NCI-H510A treated with DMSO at 0.1 percent for 48 hours (cell line): ENCODE measurements at places on chromosomes 3 and 15.

GRCh38 chr3:114827495-114827894 lies 319.6 kb downstream of the ZBTB20 start:
- DNase-seq, result peak; percentile 41

DNA sequence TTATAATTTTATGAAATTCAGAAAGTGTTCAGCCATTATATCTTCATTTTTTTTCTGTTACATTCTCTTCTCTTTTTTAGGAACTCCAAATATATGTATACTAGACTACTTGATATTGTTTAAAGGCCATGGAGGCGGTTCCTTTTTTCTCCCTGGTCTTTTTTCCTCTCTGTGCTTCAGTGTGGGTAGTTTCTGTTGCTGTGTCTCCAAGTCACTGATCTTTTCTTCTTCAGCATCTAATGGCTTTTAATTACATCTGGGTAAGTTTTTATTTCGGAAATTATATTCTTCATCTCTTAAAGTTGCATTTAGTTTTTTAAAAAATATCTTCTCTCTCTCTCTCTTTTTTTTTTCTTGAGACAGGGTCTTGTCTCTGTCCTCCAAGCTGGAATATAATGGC lies 8.9 kb downstream of the PIGX start:
- DNase-seq, result no peak

DNA sequence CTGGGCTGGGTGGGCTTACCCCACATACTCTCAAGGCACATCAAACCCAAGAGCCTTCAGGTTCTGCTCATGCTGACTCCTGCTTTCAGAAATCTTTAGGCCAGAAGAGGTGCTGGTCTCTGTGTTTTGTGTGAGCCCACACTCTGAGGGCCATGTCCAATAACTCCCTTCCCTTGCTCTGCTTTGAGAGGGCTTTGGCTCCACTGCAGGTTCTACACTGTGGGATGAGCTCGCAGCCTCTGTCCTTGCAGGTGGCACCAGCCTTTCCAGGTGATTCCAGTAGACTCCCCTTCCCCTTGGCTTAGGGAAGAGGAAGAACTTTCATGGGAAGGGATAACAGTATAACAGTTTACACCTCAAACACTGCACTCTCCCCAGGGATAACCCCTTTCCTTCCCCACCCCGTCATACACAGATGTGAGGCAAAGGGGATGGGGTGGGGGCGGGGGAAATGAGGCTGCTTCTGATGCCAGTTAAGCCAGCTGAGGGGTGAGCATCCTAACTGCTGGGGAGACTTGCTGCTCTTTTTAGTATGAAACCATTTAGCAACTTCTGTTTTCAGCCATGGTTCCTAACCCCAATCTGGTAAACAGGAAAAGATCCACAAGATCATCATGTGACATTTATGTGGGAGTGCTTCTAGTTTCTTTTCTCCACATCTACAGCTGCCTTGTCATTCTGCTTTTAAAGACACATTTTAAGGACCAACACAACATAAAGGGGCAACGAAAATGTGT lies 262.4 kb downstream of the SLC9A9 start:
- DNase-seq, result no peak

DNA sequence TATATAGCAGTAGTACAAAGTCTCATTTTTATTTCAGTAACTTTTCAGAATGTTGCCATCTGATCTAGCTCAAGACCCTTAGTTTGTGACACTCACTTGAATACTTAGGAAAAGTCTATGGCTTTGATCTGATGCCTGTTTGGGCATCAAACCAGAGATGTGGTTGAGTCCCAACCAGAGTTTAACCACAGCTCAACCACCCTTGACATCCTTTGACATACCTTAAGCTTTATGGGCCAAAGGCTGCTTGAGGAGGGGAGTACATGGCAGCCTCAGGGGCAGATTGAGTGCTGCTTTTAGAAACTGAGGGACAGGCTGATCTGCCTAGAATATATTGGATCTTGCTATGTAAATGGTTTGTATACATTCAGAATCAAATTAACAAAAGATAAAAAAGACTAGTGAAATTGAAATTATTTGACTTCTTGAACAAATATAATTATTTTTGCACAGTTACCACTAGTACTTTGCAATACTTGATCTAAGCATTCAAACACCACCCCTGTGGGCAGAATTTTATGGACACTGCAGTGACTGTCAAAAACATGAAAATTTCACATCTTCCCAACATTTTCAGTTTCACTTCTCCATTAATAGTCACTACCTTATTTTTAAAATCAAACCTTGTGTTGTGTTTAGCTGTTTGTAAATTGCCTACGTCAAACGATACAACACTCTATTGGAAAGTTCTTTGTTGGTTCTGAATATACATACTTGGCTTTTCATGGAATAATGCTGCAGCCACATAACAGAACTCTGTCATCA lies 199.8 kb downstream of the UBE2E2 start:
- no peak for DNase-seq

- peak; percentile 14 for DNase-seq
Observed at GRCh38 chr3:148718982-148719862, 21.5 kb downstream of the AGTR1 start.

DNA sequence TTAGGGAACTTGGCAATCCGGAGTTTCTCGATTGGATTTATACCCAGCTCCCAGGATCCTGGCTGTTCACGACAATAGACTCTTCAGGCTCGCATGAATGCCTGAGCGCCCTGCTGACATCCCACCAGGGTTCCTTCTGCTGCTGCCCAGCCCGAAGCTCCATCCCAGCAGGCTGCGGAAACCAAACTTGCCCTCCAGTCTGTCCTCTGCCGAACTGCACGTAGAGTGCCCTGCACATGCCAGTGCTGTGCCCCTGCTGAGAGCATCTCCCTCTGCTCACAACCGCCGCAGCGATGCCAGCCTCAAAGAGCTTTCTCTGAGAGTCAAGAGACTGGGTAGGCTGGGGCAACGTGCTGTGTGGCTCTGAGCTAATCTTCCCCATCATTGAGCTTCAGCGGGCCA lies 6.9 kb downstream of the ADAMTS7 start:
- no peak for DNase-seq

DNA sequence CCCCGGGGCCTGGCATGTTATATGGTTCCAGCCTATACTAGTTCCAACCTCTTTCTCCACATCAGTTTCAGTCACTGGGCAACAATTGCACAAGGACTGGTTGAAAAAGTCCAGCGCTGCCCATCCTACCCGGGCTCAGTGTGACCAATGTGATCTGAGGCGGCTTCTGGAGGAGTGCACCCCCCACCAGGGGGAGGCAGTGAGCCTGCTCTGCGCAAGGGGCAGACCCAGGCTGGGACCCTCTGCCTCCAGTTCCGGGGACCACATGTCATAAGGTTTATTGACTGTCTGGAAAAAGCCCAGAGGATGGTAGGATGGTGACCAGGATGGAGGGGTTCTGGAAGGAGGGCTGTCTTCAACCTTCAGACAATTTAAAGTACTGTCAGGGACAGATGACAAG lies 25.6 kb upstream of the NR2E3 start:
- no peak for DNase-seq

GRCh38 chr3:19155375-19155774 lies 7.1 kb downstream of the KCNH8 start:
- no peak for DNase-seq

- no peak for DNase-seq
Observed at GRCh38 chr3:157713101-157713500, 209.9 kb upstream of the VEPH1 start.

GRCh38 chr3:131957980-131958379 lies 76.8 kb downstream of the CPNE4 start:
- DNase-seq, result no peak

- DNase-seq, result no peak
Observed at GRCh38 chr3:129610276-129610675, 3.8 kb upstream of the PLXND1 start.

DNA sequence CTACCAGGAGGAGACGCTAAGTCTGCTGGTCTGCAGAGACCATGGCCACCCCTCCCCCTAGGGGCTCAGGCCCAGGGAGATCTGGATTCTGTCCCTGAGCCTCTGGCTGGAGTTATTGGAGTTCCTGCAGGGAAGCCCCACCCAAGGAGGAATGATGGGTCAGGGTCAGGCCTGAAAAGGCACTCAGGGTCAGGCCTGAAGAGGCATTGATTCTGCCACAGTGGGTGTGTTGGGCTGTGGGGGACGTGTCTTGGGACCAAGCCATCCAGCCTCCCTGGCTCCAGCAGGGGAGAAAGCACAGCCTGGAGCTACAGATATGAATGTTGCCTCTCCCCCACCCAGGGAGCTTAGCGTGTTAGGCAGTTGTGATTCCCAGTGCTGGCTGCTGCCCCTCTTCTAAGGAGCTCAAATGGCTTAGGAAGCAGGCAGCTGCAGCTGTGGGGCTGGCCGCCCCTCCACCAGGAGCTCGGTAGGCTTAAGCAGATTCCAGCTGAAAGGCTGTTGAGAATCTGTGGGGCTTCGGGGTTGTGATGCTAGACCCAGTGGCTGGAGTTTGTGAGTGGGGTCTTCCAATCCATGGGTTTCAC lies 176.7 kb downstream of the CHL1 start:
- DNase-seq, result no peak

DNA sequence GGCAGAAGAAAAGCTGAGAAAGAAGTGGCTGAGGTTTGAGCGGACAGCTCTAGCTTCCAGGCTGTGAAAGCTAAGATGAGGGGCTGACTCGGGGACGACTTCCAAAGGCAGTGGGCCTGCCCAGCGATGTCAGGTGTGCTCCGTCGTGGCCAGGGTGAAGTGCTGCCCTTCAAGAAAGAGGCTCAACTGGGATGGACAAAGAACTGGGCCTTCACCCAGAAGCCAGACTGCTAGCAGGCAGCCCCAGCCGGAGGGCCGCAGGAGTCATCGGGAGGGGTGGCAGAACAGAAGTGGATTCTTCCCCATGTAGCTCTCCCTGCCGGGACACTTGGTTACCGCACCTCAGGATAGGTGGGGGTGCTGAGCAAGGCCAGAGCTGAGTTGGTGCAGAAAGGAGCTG lies 13.1 kb upstream of the SEC13 start:
- DNase-seq, result no peak

DNA sequence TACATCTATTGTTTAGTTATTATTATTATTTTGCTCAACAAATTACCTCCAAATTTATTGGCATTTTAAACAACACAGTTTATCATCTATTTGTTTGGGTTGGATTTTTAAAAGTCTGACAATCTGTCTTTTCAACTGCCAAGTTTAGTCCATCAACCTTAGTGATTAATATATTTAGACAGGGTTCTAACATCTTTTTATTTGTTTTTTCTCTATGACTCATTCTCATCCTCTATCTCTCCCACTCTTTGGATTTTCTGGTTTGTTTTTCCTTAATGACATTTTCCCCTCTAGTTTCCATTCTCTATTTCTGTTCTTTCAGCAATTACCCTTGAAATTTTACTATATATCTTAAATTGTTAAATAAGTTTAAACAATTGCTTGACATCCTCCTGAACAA lies 41.9 kb downstream of the EMC4 start:
- DNase-seq, result no peak
